Lung microvascular endothelial cell (primary cell): ENCODE measurements at places on chromosomes 5 and 9. TPM values are rescaled to one million over a fixed set of nuclear protein-coding genes. Genes with fewer than 3 reads are reported as not detected.
A peak's percentile ranks its signal among the peaks of the same experiment; 100 is the strongest.

DNA sequence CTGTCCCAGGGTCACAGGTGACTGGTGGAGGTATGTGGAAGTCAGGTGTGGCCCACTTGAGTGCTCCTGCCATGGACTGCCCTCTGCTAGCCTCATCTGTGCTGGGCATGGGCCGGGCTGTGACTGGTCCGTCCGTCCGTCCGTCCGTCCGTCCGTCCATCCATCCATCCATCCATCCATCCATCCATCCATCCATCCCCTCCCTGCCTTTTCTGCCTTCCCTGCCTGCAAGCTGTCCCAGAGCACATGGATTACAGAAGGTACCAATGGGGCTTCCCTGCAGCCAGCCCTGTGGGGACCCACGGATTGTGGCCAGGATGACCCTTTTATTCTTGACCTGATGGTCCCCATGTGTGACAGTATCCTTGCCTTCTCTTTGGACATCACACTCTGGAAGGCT is 92.5 kb downstream of the MACROH2A1 start:
- no peak for DNase-seq

- DNase-seq = peak; percentile 91
These were observed at the start of gene ARRDC1 for GRCh38 chr9:137605121-137606004. ARRDC1 (plus strand) TSS chr9:137605686; CDS start chr9:137605718, 32 bp downstream.

DNA sequence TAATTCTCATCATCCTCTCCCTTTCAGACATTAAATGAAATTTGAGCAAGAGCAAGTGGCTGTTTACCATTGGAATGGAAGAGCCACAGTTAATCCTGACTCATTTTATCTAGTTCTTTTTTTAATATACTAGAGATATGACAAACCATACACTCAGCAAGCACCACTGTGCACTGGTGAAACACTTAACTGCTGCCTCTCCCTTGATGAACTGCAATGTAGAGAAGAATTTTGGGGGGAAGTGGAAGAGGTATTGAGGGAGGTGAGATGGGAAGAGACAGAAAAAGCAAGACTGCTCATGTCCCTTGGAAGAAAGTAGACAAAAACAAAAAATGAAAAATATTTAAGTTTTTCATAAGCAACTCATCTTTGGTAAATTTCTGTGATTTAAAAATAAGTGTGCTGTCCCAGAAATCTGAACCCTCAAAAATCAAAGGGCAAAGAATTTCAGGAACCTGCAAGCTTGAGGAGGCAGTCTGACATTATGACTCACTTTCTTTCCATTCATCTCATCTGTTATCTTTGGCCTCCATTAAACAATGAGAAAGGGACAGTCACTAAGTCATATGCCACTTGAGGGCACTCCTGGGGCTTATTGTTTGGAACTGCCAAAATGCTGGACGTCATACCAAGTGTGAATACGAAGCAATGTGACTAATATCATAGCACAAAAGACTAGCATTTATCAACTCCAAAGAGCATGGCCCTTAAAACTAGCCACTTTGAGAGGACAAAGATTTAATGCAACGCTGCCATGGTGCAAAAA is 566.8 kb upstream of the DMAC1 start:
- DNase-seq = peak; percentile 80

- no peak for DNase-seq
These were observed 90.3 kb upstream of the PLCXD3 start for GRCh38 chr5:41600731-41601130.

- no peak for DNase-seq
These were observed 606.6 kb downstream of the ELAVL2 start for GRCh38 chr9:23219471-23219870.

GRCh38 chr5:118076490-118076889 is 911.9 kb downstream of the DTWD2 start:
- DNase-seq = no peak

DMGDH gene
- total RNA-seq = 0.22 and 0.40 TPM in 2 replicates

- DNase-seq = no peak
These were observed 68.1 kb downstream of the GALNT12 start for GRCh38 chr9:98875536-98875935.

GRCh38 chr9:89497257-89497963 is 503 bp downstream of the SEMA4D start:
- no peak for DNase-seq

DNA sequence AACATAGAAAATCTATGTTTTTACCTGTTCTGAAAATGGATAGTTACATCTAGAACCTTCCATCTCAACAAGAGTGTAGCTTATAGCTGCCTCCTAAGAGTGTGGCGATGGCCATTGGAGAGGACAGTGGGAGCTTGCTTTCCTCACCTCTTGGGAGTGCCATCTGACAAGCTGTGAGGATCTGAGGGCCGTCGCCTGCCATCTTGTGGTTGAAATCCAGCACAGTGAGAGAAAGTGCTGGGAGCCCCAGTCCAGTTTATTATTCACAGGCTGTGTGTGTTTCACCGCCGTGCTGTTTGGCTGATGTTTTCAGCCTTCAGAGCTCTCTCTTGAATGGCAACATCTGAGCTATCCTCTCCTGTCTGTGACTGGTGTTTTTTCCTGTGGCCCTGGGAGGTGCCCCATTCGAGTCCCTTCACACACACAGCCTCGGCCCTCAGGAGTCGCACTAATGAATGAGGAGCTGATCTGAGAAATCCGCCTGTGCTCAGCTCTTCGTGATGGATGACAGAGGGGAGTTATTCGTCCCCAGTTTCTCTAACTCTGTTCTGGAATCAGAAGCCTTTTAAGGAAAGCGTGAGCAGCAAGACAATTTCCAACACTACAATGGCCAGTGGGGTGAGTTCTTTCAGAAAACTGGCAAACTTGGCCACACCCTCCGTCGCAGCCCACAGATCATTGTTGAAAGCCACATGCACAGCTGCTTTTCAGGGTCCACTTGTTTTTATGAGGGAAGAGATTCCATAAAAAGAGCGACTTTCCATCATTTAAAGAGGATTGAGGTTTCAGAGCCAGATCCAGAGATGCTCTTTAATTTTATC is 170.3 kb downstream of the PDZD2 start:
- DNase-seq = peak; percentile 68

- no peak for DNase-seq
These were observed 123.0 kb upstream of the CPEB4 start for GRCh38 chr5:173765029-173765644.

- DNase-seq = no peak
These were observed 14.0 kb upstream of the JAK2 start for GRCh38 chr9:4970970-4971641.

DNA sequence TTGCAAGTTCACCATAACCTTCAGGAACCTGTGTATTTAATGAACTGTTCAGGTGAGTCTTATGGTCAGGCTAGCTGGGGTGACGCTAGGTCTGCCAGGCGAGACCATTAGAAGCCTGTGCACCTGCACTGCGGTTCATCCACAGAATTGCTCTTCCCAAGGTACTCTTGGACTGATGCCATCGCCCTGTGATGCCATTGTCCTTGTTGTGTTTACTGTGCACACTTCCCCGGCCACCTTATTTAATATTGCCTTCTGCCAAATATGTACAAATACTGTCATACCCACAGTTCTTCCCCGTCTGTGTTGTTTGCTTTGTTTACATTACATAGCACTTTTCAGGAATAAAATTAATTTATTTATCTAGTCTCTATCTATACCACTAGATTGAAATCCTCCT is 66.3 kb downstream of the RCL1 start:
- no peak for DNase-seq

DNA sequence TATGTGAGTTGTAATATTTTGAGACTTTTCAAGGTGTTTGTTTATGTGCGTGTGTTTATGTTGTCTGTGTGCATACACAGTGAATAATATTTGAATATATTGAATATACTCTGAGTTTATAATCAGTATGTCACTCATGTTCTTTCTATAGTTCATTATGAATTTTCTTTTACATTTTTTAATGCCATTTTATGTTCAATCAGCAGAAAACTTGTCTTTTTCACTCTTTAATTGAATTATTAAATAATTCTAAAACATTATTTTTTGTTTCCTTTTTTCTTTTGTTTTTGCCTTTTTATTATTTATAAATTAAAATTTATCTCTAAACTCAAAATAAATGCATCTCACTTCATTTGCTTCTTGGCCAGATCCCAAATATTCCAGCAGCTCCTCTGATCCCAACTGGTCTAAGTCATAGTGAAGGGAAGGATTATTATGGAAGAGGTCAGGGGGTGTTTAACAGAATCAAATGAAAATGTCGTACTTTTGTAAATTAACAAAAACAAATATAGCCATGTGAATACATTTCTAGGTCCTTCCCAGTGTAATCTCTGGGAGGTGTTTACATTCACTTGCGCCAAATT is 188.9 kb downstream of the KDM4C start:
- no peak for DNase-seq

SPACA9 gene
- 0.60 and 1.3 TPM in 2 replicates for total RNA-seq

DNA sequence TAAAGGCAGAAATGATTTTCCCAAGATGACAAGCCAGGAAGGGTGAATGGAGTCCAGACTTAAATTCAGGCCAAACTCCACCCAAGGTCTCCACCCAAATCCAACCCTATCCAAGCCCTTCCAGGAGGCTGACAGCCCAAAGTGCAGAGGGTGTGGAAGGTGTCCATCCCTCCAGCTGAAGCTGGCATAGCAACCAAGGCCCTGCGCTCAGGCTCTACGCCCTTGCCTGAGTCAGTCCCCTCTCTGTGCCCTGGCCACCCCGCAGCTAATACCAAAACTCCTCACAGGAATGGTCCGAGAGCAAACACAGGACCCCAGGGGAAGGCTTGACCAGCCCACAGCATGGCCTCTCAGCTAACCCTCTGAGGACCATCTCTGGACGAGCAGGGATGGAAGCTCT is 2.1 kb downstream of the SEPTIN8 start:
- DNase-seq = no peak

DNA sequence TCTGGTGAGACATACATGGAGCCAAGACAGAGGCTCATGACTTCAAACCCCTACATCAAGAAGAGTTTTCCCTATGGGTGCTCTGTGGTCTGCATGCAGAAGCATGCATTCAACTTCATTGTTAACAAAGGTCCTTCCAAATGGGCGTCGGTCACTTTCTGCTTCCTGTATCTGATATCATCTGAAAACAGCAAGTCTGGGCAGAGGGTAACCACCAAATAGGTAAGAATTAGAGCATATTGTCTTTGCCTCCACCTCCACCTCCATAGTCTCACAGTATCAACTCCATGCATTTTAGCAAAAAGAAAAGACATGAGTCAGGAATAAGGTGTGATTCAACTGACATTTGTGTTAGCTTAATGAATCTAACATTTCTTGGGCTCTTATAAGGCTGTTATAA is 462.9 kb downstream of the DMRT2 start:
- DNase-seq = no peak

ANKRD18A gene
- total RNA-seq = not detected in 2 replicates

DNA sequence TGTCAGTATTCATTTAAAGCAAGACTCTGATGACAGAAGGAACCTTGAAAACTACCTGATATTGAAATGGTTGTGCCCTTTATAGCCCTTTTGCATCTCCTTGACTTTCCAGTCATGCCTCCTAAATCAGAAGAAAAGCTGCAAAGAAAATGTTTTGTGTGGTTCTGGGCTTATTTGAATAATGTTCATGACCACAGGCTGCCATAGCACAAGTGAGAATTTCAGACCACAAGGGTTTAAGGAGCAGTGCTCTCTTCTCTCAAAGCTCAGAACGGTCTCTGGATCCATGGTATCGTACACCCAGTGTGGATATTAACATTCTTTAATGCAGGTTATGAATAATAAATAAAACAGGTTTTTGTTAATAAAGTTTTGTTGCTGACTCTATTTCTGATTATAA is 54.2 kb downstream of the GPR107 start:
- no peak for DNase-seq

- DNase-seq = peak; percentile 10
These were observed 61.0 kb upstream of the PCA3 start for GRCh38 chr9:76703270-76703669.

DNA sequence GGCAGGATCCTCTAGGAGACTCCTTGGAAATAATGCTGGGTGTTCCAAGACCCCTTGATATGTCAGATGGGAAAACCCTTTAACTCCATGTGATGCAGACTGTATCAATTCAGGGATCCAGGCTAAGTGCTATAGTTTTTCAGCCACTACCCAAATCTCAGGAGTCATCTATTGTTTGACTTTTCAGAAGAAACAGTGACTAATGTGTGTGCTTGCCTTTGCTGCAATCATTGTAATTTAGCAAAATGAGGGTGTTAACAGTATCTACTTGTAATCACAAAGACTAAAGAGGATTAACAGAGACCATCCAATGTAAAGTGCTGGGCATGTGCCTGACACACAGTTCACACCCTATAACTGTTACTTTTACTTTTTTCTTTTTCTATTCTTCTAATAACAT is 309.6 kb upstream of the RFX3 start:
- DNase-seq = no peak

SMIM33 gene
- total RNA-seq = under 0.01 TPM in 1 of 2 replicates, not detected in the other

DNA sequence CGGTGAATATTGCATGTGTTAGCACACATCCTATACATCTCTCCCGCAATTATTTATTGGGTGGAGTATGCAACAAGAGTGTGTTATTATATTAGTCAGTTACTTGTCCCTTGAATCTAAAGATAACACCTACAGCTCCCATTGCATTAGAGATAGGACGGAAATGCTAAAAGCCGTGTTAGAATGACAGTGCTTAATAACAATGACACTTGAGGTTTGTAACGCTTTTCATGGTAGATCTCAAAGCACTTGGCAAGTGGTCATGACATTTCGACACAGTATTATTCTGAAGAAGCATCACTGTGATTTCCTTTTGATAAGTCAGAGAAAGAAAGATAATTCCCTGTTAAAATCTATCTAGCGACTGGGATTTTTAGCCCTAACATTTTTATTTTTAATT is 33.4 kb upstream of the TRIO start:
- DNase-seq = no peak

COL15A1 gene
- total RNA-seq = under 0.01 TPM in 1 of 2 replicates, not detected in the other

OBP2B gene
- total RNA-seq = not detected in 2 replicates

IFNA21 gene
- total RNA-seq = not detected in 2 replicates

- no peak for DNase-seq
These were observed 105.3 kb downstream of the THBS4 start for GRCh38 chr5:80140496-80140895.

PFN3 gene
- total RNA-seq = not detected in 2 replicates

DNA sequence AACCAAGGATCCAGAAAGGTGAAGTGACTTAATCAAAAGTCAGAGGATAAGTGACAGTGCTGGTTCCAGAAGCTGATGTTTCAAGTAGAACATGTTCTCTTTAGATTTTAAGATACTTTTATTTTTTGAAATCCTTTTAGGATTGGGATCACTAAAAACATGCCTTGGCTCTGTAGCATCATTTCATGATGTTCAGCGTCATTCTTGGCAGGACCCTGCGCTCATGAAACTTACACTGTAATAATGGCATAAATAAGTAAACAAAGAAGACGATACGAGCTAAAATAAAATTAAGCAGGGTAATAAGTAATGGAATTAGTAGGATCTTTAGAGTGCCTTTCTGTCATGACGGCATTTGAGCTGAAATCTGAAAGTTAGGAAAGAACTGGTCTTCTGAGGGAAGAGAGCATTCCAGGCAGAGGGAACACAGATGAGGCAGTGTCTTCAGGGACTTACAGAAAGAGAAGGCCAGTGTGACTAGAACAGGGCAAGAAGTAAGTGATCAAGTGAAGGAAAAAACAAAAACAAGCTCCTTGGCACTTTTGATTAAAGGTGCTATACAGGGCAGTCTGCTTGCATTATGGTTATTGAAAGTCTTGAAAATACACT is 19.9 kb downstream of the CTNNA1 start:
- DNase-seq = no peak

CNTFR gene
- not detected in 2 replicates for total RNA-seq

GRCh38 chr5:6819521-6819920 is 106.3 kb downstream of the TENT4A start:
- DNase-seq = no peak
